CD4-positive, alpha-beta T cell treated with Interleukin-2 at 100 ng/mL for 4 hours (primary cell): ENCODE measurements at places on chromosomes 16 and 17.

- peak; percentile 39 for DNase-seq
Measured at GRCh38 chr17:82497483-82498405, 21.8 kb upstream of the FOXK2 start.

DNA sequence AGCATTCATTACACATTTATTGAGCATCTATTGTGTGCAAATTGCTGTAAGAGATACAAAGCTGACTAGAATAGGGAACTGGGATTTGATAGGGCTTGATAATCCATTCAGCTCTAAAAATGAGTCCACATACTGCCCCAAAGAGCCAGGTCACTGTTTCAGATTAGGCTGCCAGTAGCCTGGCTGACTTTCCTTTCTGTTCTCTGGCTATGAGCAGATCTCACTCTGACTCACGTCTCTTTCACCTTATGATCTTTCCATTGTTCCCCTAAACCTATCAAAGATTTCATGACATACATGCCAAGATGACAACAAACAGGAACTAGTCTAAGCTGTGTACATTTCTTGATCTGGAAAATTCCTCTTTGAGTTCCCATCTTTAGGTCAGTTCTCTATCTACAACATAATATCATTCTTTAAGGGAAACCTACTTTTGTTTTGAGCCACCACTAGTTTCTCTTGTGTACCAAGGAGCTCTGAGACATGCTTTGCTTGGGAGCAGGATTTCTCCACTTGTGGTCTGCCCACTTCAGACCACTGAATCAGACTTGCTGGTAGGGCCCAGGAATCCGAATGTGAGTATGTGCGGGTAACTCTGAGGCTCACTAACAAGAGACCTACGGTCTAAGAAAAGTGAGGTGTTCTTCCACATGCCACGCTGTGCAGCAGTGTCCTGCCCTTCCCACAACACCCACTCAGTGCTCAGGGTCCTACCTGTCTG is 40.9 kb upstream of the ICAM2 start:
- peak; percentile 38 for DNase-seq

DNA sequence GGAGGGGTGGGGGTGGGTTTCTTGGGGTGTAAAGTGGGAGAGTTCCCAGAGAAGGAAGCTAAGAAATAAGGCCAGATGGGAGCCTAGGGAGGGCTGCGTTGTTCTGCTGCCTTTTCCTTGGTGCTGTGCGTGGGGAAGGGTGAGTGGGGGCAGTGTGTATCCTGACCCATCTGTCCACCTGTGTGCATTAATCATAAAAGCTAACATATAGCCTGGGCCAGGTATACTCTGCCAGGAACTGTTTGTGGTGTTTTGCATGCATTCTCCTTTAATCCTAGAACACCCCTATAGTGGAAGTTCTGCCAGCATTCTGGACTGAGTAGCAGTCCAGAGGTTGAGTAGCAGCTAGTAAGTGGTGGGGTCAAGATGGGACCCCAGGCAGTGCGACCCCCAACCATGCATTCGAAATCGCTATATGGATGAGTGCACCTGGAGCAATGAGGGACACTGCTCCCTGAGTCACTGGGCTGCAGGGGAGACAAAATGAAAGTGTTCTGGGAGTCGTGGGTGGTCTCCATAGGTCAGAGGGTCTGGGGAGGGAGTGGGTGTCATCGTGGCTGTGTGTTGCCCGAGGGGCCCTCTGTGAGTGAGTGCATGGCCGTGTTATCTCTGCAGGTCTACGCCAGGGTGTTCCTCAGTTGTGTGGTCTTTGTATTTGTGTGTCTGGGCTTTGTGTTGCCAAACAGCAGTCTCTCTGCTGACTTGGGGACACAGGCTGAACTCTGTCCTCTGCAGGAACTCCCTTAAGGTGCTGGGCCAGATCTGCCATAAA is 1.3 kb downstream of the ERBB2 start:
- no peak for DNase-seq

GRCh38 chr17:74087002-74087585 is 116.4 kb upstream of the RPL38 start:
- no peak for DNase-seq

DNA sequence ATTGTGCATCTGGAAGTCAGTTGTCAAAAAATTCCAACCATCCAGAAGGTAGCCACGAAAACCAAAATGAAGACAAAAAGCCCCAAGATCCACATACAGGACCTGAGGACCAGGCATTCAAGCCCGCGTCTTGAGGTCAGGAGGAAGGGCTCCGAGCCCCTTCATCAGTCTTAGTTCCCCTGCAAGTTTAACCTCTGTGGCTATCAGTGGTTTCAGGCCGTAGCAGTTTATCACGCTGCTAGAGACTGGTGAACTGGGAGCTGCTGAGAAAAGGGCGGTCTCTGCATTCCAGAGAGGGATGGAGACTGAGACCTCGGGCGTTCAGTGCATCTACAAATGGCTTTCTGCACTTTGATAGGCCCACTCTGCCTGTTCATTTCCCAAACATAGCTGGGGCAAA is 70.6 kb downstream of the IRF8 start:
- DNase-seq, result no peak

DNA sequence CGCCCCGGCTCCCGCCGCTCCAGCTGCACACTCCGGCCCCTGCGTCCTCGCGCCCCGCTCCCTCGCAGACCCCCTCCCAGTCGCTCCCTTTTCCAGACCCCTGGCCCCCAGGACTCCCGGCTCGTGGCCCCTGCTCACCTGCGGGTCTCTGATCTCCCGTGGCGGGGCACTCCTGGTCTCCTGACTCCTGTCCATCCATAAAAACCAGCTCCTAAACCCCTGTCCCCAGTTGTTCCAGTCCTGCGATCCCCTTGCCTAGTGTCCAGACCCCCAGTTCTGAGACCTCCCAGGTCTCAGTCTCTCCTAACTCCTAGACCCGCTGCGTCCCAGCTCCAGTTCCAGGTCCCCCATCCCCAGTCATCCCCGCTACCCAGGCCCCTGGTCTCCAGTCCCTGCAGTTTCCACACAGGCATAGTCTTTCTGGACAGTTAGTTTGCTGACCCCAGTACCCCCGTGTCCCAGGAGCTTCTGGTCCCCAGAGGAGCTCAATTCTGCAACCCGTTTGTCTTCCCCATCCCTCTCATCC is 379 bp downstream of the SNX29 start:
- DNase-seq, result no peak

GRCh38 chr17:61755078-61755477 is 108.2 kb downstream of the BRIP1 start:
- no peak for DNase-seq

DNA sequence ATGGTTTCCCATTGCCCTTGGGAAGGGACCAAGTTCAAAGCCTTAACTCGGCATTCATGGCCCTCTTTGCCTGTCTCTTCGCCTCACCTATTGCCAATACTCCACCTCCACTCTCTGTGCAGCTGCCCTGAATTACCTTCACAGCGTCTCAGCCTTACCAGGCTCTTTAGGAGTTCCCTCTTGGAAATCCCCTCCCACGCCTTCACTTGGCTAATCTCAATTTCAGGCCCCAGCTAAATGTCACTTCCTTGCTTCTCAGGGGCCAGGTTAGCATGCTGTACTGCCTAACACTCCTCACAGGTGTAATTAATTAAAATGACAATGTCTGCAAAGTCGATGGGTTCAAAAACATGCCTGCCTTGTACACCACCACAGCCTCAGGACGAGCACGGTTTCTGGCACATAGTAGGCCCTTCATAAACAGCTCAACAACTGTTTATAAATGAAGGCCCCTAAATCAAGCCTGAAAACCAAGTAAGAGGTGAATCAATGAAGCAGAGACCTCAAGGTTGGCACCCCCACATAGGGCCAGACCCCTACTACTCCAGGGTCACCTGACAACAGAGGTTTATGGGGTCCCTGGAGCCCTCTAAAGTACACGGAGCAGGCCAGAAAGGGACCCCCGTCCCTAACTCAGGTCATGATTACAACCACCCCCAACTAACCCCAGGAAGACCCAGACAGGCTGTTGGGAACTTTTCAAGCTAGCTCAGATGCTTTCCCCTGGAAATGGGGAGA is 11.2 kb upstream of the EEF2K start:
- DNase-seq, result peak; percentile 40

- DNase-seq, result peak; percentile 68
Measured at GRCh38 chr17:7323731-7324437, 5.3 kb downstream of the NEURL4 start.

DNA sequence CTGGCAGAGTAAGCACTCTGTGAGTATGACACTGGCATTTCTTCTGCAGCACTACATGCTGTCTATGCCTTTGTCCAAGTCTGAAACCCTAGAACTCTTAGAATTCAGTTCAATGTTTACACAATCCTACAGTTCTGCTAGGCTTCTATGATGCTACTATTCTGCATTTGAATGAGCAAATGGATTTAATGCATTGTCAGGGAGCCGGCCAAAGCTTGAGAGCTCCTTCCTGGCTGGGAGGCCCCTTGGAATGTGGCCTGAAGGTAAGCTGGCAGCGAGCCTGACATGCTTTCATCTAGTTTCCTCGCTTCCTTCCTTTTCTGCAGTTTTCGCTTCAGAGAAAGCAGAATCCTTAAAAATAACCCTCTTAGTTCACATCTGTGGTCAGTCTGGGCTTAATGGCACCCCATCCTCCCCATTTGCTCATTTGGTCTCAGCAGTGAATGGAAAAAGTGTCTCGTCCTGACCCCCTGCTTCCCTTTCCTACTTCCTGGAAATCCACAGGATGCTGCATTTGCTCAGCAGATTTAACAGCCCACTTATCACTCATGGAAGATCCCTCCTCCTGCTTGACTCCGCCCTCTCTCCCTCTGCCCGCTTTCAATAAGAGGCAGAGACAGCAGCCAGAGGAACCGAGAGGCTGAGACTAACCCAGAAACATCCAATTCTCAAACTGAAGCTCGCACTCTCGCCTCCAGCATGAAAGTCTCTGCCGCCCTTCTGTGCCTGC is at the start of gene CCL2:
Gene CCL2 (plus strand): TSS at position 635 of the 730 bp plus-strand sequence. CDS start 65 bp downstream, at position 700.
- no peak for DNase-seq

DNA sequence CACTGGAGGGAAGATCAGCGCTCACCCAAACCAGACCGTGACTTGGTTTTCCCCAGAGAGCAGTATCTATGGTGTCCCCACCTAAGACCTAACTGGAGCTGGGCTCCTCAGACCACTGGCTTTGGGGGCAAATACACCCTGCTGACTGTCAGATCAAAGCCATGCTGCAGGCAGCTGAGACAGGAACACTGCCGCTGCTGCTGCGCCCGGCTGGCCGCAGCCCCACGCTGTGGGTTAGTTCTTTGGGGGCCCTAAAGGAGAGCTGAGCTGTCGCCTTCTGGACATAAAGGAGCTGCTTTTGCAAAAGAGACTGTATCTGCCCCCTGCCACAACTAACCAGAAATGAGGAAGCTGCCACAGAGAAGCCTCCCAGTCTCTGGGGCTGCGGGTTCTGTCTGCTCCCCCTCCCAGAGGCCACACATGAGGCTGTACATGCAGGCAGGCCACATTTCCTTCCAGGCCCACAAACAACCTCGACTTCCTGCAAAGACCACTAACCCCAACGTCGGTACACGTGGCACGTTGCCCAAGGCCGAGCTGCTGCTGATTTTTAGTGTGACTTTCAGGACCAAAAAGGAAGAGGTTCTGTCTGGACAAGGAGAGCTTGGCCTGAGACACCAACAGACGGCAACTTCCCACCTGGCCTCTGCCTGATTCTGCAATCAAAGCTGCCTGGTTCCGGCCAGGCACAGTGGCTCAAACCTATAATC is 18.2 kb upstream of the ABR start:
- DNase-seq, result peak; percentile 61

GRCh38 chr16:259814-260253 is 15.9 kb downstream of the RGS11 start:
- DNase-seq, result no peak

- no peak for DNase-seq
Measured at GRCh38 chr17:75078284-75079022, 9.3 kb upstream of the SLC16A5 start.

DNA sequence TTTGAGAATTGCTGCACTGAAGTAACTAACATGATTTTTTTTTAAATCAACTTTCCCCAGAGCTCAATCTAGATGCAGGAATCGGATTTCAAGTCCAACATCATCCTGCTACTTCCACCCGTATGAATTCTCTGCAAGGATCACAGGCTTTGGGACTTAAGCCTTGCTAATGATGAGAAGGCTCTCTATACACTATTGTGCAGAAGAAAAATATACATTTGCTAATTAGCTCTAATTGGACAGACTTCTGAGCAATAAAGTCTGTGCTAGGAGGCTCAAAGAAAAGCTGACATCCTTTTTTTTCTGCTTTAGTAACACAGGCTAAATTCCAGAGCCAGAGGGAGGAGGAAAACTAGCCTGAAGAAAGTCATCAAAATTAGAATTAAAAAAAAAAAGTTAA is 433.6 kb downstream of the PMP22 start:
- no peak for DNase-seq

GRCh38 chr16:19766554-19766884 is 48.4 kb downstream of the IQCK start:
- no peak for DNase-seq

DNA sequence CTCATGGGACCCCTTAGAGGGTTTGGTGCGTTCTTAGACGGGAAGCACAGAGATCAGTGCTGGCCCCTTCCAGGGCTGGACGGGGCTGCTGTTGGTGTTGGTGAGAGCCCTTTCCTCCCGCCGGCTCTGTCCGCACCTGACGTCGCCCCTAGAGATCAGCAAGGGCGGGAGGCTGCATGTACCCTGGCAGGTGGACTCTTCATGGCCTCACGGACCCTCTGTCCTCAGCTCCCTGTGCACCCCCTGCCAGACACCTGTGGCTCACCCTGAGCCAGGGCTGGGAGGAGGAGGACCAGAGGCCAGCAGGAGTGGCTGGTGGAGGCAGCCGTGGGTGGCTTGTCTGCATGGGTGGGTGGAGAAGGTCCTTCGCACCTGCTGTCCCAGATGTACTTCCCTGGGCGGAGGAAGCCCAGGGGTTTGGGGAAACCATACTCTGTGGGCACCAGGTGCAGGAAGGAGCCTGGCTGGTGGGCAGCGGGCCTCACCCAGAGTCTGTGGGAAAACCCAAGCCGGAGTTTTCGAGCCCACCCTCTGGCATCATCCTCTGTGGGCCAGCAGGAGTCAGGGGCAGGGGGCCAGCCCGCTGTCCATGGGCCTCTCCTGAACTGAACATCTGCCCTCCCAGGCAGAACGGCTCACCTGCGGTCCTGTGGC is 348.6 kb downstream of the SEC14L1 start:
- DNase-seq, result no peak

DNA sequence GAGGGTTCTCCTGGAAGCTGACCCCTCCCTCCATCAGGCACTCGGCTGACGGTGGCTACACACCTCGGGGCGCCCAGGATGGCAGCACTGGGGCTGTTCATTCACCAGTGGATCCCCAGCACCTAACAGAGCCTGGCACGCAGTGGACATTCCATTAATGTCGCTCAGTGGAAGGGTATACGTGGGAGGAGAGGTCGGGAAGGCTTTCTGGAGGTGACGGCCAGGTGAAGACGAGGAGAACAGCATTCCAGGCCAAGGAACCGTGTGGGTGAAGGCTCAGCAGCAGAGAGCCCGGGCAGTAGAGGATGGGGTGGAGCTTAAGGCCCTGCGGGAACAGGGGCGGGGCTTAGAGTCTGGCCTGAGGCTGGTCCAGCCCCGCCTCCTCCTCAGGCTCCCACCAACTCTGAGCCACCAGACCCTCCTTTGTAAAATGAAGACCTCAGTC is 2.5 kb upstream of the HS3ST6 start:
- DNase-seq, result no peak
